AG08395 (cell line): ENCODE measurements at places on chromosomes 3 and 15.
A peak's percentile ranks its signal among the peaks of the same experiment; 100 is the strongest.

DNA sequence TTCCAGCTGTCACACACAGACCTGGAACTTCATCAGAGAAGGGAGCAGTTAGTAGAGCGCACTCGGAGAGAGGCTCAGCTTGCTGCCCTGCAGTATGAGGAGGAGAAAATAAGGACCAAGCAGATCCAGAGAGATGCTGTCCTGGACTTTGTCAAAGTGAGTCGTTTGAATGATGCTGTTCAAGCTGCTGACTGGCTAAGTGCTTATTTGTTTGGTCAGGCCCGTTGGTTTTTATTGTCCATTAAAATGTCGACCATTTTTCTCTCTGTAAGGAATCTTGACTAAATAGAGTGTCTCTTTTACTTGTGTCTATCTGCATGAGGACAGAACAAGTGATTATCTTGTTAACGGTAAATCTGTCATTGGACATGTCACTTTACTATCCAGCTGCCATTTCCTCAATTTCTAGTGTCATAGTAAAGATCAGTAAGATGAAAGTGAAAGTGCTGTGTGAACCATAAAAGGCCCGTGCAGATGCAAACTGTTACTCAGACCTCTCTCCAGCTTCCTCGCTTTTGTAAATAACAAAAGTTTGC lies 56.9 kb downstream of the LRCH3 start:
- peak; percentile 41 for DNase-seq

GRCh38 chr3:53808496-53808895 lies 37.7 kb downstream of the CHDH start:
- DNase-seq: no peak

GRCh38 chr3:27279123-27279522 lies 90.1 kb downstream of the NEK10 start:
- DNase-seq: peak; percentile 29

GRCh38 chr3:126127904-126128303 lies 44.0 kb upstream of the SLC41A3 start:
- no peak for DNase-seq

DNA sequence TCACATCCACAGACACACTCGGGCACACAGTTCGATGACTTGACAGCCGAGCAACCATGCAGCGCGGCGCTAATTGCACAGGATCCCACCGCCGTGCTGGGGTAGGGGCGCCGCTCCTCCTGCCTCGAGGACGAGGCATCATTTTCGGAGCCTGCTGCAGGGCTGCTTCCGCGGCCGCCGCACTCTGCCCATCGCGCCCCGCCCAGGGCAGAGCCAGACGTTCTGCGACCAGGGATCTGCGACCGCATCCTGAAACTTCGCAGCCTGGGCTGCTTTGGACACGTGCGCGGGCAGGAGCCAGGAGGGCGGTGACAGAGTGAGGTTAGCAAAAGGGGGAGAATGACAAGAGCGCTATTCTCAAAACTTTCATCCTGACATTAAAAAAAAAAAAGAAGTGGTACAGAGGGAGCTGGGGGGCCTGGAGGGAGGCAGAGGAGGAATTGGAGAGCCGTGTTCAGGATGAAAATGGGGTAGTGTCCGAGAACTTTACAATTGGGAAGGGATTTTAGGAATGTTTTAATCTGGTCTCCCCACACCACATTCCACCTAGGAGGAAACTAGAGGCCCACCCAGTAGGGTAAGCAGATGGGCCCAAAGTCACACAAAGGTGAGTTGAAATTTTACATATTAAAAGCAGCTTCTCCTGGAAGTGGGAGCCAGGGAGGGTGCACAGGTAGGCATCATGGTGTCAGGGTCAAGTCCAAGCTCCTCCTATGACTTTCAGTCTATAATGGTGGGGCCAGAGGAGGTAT lies 15.9 kb downstream of the IGDCC3 start:
- DNase-seq: no peak

- no peak for DNase-seq
These were observed 53.6 kb downstream of the FEZF2 start for GRCh38 chr3:62319570-62320243.

- DNase-seq: no peak
These were observed 306.4 kb upstream of the CNTN3 start for GRCh38 chr3:74920721-74921350.

- peak; percentile 86 for DNase-seq
These were observed at the start of gene GALK2 for GRCh38 chr15:49169880-49170597. GALK2 (plus strand) TSS chr15:49170247; CDS start chr15:49170323, 76 bp downstream.

GRCh38 chr3:111701292-111701906 lies 106.3 kb upstream of the ZBED2 start:
- no peak for DNase-seq

- no peak for DNase-seq
These were observed 137.0 kb upstream of the LINGO1 start for GRCh38 chr15:77769700-77770099.

DNA sequence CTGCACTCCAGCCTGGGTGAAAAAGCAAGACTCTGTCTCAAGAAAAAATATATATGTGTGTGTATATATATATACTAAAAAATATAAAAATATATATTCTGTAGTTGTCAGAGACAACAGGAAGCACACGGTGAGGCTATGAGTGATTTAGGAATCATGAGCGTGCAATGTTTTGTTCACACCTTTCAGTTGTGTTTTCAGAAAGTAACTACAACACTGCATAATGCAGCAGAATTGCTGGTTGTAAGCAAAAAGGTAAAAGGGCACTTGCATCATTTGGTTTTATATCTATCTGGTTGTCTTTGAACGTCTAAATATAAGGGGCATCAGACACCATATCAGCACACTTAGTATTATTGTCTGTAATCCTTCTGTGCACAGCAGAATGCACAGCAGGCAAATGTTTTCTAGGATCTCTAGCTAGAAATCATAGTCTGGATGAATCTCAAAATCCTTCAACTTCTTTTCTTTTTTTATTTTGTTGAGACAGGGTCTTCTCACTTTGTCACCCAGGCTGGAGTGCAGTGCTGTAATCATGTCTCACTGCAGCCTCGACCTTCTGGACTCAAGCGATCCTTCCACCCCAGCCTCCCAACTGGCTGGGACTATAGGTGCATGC lies 44.8 kb downstream of the CCR3 start:
- no peak for DNase-seq

DNA sequence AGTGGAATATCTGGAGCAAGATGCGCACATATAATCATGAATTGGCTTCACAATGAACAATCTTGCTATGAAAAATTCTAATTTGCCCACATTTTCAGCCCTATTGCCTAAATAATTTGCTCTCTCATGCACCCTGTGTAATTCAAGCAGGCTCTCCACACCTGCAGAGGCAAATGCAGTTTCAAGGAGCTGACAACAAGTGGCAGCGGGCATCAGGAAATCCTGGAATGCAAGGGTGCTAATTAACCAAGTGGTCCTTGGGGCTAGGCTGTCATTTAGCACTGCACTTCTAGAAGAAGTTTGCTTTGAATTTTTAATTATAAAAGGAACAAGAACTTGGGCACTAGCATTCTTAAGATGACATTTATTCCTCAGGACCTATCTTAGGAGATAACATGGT lies 56.3 kb upstream of the ICE2 start:
- no peak for DNase-seq

DNA sequence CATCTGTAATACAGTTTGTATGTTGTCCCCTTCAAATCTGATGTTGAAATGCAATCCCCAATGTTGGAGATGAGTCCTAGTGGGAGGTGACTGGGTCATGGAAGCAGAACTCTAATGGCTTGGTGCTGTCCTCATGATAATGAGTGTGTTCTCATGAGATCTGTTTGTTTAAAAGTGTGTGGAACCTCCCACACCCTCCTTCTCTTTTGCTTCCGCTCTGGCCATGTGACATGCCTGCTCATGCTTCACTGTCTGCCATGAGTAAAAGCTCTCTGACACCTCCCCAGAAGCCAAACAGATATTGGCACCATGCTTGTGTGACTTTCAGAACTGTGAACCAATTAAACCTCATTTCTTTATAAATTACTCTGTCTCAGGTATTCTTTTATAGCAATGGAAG lies 794.0 kb upstream of the CFAP20DC start:
- DNase-seq: no peak

DNA sequence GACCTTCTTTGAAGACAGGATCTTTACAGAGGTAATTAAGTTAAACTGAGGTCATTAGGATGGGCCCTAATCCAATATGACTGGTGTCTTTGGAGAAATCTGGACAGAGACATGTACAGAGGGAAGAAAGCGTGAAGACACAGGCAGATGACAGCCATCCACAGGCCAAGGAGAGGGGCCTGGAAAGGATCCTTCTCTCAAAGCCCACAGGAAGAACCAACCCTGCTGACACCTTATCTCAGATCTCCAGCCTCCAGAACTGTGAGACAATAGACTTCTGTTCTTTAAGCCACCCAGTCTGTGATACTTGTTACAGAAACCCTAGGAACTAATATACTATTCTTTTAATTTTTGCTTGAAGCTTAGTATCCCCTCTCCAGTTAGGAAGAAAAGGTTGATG lies 74.2 kb downstream of the WDR76 start:
- DNase-seq: no peak

DNA sequence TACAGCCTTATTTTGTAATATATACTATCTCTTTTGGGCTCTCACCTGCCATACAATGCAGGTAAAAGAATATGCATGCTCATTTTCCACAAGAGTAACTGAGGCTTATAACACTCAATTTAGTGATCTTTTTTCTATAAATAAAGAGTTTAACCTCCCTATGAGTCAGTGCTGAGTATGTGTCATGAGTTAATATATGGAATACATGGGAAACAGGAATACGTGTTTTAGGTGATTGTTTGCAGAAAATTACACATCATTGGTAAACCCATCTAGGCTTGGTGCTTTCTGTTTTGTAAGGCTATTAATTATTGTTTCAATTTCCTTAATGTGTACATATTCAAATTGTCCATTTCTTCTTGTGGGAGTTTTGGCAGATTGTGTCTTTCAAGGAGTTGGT lies 411.3 kb downstream of the GRM7 start:
- no peak for DNase-seq

GRCh38 chr3:51712963-51713362 lies 6.1 kb downstream of the GRM2 start:
- no peak for DNase-seq

DNA sequence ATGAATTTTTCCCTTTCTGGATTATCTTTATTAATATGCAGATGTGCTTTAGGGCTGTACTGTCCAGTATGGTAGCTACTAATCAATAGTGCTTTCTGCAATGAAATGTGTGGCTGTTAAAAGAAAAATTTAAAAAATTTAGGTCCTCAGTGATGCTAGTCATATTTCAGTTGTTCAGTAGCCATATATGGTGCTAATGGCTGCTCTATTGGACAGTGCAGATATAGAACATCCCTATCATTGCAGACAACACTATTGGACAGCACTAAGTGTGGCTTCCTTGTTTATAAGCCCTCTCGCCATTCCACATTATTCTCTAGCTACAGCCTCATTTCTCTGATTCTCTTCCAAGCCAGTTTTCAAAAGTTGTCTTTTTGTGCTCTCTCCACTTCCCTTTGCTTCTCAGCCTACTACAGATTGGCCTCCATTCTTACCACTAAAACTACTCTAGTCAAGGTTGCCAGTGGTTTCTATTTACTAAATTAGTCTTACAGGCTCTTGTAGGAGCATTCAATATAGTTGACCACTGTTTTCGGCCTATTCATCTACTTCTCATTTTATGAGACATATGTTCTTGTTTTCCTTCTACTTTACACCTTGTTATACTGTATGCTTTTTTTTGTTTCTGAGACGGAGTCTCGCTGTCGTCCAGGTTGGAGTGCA lies 9.5 kb downstream of the MAPK6 start:
- no peak for DNase-seq

- DNase-seq: no peak
These were observed 95.8 kb upstream of the WNT7A start for GRCh38 chr3:13975686-13976085.

- DNase-seq: no peak
These were observed 154.4 kb upstream of the CHRM5 start for GRCh38 chr15:33813891-33814290.

GRCh38 chr3:39978308-39978707 lies 168.9 kb downstream of the MYRIP start:
- no peak for DNase-seq

DNA sequence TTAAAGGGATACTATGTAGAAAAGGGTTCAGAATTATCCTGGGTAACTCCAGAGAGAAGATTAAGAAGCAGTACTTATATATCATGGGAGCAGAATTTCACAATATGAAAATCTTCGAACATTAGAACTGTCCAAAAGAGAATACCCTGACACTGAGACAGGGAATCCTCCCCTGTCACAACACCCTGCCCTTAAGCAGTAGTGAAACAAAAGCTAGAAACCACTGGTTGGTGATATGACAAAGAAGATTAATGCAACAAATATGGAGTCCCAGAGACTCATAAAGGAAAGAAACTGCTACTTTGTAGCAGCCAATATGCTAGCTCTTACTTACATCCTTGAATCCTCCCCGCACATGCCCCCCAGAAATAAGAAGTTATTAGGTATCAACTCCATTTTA lies 18.5 kb downstream of the MIX23 start:
- no peak for DNase-seq

DNA sequence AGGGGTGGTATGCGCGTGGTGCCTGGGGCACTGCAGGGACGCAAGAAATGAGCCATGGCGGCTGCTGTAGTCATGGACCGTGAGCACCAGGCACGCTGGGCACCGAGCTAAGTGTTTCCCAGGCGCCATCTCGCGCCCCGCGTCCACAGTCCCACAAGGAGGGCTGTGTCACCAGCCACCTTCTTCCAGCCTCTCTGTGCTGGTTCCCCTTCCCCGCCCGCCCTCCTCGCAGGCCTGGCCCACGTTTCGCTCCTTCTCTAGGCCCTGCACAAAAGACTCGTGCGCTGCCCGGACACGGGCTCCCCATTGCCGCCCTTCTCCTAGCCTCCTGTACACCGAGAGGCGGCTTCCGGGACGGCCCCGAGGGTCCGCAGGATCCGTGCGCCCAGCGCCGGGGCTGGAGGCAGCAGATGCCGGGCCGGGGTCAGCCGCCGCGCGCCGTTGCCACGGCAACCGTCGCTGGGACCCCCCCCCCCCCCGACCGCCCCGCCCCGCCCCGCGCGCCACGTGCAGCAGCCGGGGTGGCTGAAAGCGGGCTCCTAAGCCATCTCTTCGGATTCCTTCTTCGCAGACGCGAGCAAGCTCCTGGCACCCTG lies 113.4 kb downstream of the SRGAP3 start:
- no peak for DNase-seq

DNA sequence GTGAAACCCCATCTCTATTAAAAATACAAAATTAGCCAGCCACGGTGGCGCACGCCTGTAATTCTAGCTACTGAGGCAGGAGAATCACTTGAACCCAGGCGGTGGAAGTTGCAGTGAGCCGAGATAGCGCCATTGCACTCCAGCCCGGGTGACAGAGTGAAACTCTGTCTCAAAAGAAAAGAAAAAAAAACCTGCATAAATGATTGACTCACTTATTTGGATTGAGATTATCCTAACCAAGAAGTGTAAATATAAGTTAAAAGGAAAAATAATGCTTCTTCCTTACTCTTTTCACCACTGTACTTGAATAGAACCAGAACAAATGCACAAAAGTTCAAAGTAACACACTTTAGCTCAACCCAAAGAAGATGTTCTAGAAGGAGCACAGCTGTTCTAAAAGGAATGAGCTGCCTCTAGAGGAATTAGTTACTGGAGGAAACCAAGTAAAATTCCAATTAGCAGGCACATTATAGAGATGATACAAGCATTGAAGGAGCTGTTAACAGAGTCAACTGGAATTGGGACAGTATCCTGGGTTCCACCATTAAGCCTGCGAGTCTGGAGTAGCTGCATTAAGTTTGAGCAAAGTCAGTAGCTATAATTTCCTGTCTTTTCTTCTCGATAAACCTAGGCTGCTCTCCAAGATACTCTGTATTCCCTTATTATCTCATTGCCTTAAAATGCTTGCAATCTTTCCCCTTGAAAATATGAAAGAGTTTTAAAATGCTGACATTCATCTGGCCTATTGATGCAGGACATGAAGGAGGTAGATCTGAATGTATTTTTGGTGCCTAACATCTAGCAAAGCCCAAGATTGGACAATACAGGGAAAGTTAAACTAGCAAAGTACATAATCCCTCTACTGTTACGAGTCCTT lies 9.5 kb downstream of the MTHFS start:
- DNase-seq: no peak
